ENCODE measurements at places on chromosomes 7 and 10. TPM values are rescaled to one million over a fixed set of nuclear protein-coding genes. Genes with fewer than 3 reads are reported as not detected.

NKX2-3 gene
- 0.15 TPM for total RNA-seq

ACHE gene
- total RNA-seq = 10.4 TPM

AKR1D1 gene
- total RNA-seq = not detected

SLC13A1 gene
- total RNA-seq = not detected

DNA sequence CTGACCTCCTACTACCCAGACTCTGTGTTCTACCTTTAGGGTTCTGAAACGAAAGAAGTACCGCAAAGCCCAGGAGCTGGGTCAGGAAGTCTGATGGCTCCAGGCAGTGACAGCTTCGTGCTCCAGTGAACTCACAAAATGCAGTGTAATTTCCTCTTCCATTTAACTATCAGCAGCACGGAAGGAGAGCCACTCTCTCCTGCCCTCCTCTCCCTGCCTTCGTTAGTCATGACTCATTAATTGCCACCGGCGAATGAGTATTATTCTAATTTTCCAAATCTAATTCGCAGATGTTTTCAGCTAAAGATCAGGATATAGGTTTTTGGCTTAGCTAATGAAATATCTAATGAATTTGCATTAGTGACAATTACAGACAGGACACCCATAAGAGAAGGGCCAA, 1262.0 kb downstream of the TYW1 start:
- no peak for DNase-seq

GRCh38 chr7:113209449-113210203, 91.3 kb upstream of the SMIM30 start:
- no peak for DNase-seq

DNA sequence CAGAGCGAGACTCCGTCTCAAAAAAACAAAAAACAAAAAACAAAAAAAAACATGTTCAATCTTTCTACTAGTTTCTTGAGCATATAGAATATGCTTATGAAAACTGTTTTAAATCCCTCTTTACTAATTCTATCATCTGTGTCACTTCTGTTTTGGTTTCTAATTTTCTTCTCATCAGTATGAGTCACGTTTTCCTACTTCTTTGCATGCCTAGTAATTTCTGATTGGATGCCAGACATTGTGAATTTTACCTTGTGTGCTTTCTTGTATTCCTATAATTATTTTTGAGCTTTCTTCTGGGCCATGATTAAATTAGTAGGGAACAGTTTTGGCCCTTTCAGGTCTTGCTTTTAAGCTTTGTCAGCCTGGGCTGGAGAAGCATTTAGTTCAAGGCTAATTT, 9.9 kb downstream of the MICU1 start:
- DNase-seq = no peak

DNA sequence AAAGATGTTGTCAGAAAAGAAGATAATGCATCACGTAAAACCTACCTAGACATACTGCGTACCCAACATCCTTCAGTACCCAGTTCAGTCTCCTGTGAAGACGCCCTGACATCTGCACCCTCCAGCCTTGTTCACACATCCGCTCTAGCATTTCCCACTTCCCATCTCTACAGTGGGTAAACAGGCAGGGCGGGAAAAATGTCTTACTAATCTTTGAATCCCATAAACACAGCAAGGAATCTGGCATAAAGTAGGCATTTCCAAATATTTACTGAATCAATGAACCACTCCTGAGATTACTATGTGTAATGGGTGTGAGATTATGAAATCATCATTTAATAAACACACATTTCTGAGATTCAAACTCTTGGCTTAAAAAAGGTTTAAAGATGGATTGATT, 132.8 kb downstream of the GLI3 start:
- DNase-seq = no peak

GRCh38 chr7:43634384-43634783, 51.5 kb downstream of the STK17A start:
- no peak for DNase-seq

DNA sequence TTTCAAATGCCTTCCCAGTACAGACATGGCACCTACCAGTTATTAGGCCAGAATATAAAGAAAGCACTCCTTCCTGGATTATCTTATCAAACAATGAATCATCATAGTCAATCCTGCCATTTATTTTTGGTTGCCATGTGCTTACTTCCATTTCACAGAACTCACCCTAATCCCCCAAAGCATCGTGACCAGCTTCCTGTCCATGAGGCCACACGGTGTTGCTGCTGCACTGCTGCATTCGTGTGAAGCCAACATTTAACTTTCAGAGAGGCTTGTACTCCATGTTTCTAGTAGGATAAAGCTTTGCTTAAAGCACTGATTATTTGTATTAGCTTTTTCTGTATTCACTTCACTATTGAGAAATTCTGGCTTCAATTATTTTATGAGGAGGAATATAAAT, 14.4 kb downstream of the COL28A1 start:
- no peak for DNase-seq
